ENCODE measurements at places on chromosomes 4 and X.

GRCh38 chr4:82851885-82852750, 38.8 kb downstream of the SEC31A start:
- DNase-seq: no peak

- no peak for DNase-seq
These were observed 336.6 kb upstream of the MAD2L1 start for GRCh38 chr4:120403296-120403695.

DNA sequence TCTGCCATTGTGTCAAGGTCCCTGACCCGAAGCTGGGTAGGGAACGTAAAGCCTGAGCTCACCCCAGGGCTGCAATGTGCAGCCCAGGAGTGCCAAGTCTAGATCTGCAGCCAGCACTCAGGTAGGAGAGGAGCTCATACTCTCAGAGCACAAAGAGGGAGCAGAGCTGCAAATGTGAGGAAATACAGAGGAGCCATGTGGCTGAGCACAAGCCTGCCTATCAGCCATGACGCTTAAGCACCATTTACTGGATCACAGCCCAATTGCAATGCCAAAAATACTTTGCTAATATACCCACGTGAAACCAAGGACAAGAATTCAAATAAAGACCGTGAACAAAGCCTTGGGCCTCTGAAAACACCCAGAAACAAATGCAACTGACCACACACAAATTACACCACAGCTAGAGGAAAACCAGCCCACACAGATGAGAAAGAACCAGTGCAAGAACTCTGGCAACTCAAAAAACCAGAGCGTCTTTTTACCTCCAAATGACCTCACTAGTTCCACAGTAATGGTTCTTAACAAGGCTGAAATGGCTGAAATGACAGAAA, 69.0 kb upstream of the HPF1 start:
- no peak for DNase-seq

DNA sequence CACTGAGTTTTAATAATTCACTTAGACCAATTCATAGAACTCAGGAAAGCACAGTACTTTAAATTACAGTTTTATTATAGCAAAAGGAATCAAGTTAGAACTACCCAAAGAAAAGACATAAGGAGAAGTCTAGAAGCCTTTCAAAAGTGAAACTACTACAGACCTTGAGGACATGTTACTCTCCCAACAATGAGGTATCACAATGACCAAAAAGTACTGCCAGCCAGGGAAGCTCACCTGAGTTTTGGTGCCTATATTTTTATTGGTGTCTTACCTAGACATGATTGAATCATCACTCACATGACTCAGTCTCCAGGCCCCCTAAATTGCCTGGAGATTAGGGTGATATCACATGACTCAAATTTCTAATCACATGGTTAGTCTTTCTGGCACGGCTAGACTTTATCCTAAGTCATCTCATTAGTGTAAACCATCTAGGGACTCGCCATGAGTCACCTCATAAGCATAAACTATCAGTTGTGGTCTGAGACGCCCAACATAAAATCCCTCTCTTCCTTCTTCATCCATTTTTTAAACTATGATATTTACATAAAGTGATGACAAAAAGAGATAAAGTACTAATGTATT, 372.3 kb downstream of the TMA16 start:
- no peak for DNase-seq

DNA sequence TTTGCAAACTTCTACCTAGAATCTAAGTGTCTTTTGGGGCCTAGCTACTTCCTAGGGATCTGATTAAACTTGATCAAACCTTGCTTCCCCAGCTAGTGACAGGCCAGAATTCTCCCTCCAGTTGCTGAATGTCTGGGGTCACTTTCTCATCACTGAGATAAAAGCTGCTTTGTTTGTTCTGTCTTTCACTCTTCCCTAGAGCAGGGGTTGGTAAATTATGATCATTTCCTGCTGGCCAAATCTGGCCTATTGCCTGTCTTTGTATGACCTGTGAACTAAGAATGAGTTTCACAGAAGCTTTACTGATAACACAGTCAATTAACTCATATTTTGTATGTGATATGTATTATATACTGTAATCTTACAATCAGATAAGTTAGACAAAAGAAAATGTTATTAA, 157.8 kb upstream of the AADAT start:
- no peak for DNase-seq

- DNase-seq: no peak
These were observed 384.8 kb downstream of the AFF2 start for GRCh38 chrX:148885203-148885602.

DNA sequence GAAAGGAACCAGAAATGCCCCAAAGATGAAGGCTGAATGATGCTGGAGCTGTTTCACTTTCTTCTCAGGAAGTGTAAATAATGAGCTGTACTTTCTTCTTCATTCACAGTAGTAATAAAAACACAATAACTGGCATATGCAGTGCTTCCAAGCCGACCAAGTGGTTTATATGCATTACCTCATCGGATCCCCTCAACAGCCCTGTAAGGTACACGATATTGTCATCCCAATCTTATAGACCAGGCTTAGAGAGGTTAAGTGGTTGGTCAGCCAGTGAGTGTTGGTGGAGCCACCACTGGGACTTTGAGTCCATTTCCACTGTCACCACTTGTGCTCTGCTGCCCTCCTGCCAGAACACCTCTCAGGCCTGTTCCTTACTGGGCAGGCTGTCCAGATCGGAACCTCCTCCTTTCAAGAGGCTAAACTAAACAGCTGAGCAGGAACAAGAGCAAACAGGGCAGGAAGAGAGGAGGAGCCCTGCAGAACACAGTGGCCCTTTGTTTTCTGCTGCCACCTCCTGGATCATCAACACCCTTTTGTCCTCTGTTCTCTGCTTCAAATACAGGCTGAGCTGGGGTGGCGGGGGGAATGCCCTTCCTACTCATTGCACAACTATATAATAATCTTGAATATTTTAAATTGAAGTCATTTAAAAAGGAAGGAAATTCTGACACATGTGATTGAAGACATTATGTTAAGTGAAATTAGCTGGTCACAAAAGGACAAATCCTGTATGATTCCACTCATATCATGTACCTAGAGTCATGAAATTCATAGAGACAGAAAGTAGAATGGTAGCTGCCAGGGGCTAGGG, 112.5 kb upstream of the ATP6AP2 start:
- peak; percentile 69 for DNase-seq

GRCh38 chrX:79081895-79082512, 62.5 kb upstream of the GPR174 start:
- no peak for DNase-seq

- DNase-seq: no peak
These were observed 359.6 kb downstream of the IL1RAPL1 start for GRCh38 chrX:28946846-28947245.

Data from NCI-H2029 (cell line).